ENCODE measurements at places on chromosomes 7 and 10.

DNA sequence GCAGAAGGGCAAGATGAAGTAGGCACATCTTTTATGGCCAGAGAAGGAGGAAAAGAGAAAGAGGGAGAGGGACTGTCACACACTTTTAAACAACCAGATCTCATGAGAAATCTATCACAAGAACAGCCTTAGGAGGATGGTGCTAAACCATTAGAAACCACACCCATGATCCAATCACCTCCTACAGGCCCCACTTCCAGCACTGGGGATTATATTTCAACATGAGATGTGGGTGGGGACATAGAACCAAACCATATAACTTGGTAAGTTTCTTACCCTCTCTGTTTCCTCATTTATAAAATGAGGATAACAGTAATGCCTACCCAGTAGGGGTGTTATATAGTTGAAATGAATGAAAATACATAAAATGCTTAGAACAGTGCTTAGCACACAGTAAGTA, 66.0 kb downstream of the CHCHD3 start:
- no peak for DNase-seq

DNA sequence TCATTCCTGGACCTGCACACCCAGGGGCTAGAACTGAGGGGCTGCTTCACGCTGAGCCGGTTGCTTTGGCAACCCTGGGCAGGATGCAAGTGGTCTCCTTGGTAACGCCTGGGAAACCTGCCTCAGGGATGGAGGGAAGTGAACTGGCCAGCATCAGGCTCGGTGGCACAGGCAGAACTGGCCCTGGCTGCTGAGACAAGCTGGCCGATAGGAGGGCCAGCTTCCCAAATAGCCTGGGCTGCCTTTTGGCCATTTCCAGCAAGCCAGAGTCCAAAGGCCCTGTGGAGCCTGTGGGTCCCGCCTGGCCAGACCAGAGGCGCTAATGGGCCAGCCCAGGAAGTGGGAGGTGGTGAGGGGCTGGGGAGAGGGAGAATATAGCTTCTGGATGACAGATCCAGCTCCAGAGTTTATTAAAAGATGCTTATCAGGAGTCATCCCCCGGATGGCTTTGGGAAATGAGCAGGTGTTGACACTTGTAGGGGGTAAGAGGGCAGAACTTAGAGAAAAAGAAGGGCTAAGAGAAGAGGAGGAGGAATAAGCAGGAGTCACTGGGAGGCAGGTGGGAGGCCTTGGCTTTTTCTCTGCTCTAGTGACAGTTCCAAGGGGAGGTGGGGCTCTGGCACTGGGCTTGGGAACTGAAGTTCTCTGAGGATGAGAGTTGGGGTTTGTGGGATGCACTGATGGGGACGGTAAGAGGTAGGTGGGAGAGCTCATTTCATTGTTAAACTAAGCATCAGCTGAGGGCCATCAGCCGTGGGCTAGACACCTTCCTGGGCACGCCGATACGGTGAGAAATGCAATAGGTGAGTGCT, 9.6 kb downstream of the NEURL1 start:
- no peak for DNase-seq

GRCh38 chr7:8205537-8205936, 56.4 kb downstream of the ICA1 start:
- DNase-seq = no peak

DNA sequence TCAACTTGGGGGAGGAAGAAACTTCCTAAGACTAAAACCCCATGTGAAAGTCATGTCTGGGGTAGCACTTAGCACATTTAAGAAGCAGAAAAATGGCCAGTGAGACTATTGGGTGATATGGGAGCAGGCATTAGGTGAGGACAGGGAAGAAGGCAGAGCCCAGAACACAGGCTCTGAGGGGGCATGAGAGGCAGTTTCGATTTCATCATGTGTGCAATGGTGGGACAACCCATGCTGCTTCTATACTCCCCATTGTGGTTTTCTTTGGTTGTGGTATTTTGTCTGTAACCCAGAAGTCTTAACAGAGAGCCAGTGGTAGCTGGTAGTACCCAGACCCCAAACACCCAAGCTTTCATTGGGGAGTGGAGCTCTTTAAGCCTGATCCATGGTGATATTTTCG, 752.0 kb downstream of the GRID1 start:
- no peak for DNase-seq

DNA sequence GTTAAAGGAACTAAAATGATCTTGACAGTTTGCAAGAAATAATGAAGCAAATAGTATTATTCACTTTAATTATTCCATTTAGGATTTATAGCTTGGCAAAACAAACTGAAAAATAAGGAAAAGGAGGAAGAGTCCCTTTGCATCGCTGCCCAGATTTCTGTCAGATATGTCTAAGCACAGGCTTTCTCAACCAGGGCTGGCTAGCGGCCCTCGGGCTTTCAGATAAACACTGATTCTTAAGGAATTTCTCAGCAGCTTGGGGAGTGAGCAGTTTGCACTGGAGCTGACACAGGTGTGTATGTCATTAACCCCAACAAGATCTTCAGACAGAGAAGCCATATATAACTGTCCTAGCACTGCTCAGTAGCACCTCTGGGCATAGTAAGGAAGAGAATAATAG, 47.9 kb upstream of the SEMA3D start:
- DNase-seq = no peak

DNA sequence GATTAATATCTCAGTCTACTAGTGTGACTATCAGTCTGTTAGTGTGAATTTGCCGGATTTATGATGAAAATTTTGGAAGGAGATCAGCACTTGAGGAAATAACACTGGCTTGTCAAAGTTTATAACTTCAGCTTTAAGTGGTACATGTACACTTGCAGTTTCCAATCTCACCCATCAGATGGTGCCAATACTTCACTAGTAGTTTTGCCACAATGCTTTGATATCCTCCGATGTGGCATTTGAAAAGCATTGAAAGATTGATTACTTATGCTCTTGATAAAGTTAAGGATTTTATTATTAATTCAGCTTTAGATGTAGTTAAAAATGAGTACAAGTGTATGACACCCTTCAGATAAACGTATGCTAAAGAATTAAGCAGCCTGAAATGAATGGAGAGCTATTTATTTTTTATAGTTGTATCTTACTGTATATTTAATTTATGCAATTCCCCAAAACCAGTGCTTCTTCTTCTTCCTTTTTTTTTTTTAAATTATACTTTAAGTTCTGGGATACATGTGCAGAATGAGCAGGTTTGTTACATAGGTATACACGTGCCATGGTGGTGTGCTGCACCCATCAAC, 98.2 kb downstream of the ANLN start:
- no peak for DNase-seq

DNA sequence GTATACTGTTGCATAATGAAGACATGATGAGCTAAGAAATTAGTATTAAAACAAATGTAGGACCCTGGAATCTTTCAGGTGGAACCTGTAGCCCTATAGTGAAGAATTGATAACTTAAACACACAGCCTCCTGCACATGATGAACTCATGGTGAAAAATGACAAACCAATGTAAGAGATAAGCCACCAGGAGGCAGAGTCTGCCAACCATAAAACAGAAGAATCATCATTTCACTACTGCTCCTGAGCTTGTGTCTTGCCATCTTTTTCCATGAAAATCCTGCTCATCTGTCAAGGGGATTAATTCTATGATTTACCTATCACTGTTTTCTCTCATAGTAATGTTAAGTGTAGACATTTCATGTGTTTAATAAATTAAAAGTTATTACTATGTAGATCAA, 363.9 kb downstream of the MALRD1 start:
- no peak for DNase-seq

DNA sequence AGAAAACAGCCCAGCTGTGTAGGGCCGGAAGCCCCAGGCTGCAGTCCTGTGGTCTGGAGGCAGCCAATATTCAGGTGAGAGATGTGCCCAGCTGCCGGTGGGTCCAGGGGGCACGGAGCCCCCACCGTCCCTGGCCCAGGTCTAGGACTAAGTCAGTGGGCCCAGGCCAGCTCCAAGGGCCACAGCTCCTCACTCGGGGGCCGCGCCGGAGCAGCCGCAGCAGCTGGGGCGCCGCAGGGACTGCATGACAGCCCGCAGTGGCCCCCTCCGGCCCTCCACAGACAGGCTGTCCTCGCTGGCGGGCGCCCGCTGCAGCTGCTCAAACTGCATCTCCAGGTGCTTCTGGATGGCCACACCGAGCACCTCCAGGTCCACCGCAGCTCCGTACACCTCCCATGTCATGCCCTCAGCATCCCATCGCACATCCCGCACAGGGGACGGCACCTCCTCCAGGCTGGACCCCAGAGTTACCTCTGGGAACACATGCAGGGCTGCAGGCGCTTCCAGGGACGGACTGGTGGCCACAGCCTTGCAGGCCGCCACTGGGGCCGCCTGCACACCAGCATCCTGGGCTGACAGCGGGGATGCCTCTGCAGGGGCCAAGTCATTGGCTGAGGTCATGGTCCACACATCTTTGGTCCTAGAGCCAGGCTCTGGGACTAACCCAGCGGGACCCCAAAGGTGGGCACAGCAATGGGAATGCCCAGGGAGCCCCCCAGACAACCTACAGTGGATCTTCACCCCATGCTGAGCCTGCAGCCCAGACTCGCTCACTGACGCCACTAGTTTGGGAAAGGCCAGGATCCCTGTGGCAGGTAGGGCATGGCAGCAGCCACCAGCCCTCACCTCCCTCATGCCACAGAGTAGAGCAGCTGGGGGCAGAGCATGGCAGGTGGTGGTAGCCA, 7.0 kb downstream of the GPRIN2 start:
- DNase-seq = peak; percentile 11

- DNase-seq = peak; percentile 88
These were observed 16.8 kb downstream of the TRIM8 start for GRCh38 chr10:102660888-102661657.

DNA sequence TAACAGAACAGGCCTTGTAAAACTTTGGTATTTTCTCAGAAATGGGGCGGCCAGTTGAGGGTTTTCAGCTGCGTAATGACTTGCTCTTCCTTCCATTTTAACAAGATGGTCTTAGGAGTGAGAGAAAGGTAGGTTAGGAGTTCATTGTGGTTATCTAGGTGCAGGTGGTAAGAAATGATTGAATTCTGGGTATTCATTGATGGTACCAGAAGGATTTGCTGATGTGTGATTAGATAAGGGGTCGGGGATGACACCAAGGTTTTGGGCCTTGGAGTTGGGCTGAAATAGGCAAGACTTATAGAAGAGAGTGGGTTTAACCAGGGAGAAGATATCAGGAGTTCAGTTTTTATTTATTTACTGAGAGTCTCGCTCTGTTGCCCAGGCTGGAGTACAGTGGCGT, 2.6 kb downstream of the MDH2 start:
- no peak for DNase-seq

- no peak for DNase-seq
These were observed 478.0 kb downstream of the KCNMA1 start for GRCh38 chr10:77159538-77160110.

DNA sequence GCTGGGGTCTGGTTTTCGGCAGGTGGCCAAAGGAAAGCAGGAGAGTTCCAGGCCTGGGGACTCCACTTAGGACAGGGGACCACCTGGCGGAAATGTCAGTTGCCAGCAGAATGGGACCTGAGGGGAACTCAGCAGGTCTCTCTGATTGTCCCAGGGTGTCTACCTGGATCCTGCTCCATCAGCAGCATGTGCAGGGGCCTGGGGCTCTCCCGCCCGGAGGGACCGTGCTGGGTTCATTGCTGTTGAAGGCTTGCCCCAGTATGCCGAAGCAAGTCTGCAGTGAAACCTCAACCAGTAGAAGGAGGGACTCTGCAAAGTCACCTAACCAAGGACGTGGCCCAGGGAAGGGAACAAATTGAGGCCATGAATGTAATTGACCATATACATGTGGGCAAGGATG, 506.5 kb upstream of the MKI67 start:
- no peak for DNase-seq

- DNase-seq = no peak
These were observed 241.2 kb downstream of the DNAJB9 start for GRCh38 chr7:108810756-108811385.

- DNase-seq = no peak
These were observed 70.7 kb downstream of the MALSU1 start for GRCh38 chr7:23369695-23370404.

DNA sequence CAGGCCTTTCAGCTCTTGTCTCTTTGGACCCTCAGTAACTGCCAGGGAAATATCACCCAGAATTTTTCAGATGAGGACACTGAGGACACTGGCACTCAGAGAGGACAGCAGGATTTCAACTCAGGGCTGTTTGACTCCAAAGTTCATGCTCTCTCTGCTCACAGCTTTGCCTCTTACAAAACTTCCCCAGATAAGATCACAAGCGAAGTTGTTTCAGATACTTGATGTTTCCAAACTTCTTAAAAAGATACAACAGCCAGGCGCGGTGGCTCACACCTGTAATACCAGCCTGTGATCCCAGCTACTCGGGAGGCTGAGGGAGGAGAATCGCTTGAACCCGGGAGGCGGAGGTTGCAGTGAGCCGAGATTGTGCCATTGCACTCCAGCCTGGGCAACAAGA, 32.4 kb upstream of the ZRANB1 start:
- DNase-seq = no peak
